Fibroblast of villous mesenchyme (primary cell): ENCODE measurements at places on chromosomes 2 and 18. TPM values are rescaled to one million over a fixed set of nuclear protein-coding genes. Genes with fewer than 3 reads are reported as not detected.
A peak's percentile ranks its signal among the peaks of the same experiment; 100 is the strongest.

- no peak for DNase-seq
Observed at GRCh38 chr2:121173112-121173511, 111.9 kb downstream of the TFCP2L1 start.

The SAG gene
- not detected in 2 replicates for total RNA-seq

The SH2D6 gene
- 0.43 TPM in 1 of 2 replicates, not detected in the other for total RNA-seq

DNA sequence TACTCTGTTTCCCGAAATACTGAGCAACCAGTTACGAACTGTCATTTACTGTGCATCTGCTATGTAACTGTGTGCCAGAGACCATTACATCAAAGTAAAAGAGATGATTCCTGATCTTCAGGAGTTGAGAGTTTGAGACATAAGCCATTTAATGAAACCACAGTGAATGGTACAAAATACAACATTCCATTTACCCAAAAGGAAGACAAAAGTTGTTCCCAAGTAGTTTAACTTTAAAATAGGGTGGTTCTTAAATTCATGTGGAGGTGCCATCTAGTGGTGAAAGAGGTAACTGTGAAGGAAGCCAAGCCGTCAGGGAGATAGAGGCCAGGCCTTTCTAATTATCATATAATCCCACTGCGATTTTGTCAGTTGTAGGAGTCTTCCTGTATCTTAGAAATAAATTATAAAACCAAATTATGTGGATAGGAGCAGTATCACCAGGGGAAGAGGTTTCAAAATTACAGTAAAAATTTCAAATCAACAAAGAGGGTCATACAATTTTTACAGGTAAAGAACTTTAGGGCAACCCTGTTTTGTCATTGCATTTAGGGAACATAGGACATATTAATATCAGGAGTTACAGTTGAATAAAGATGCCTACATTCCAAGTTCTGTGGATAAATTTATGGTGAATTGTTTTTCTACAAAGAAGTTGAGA, 67.7 kb downstream of the EPAS1 start:
- peak; percentile 83 for DNase-seq

DNA sequence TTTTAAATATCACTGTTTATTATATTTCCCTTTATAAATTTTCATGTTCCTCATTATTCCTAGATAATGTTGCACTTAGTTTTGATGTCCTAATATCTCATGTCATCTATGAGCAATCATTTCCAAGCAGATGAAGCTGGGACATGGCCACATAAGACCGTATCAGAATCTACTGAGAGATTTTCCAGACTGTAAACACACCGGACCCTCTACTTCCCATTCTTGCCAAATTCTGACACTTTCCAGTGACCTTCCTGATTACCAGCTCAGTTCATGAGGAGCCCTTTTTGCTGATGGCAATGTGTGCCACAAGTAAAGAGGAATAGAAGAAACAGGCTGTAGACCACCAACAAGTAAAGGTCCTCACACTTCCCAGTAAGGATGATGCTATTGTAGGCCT, 20.3 kb upstream of the PDE1A start:
- no peak for DNase-seq

The BMP10 gene
- not detected in 2 replicates for total RNA-seq

GRCh38 chr18:42801706-42802105, 313.8 kb downstream of the RIT2 start:
- peak; percentile 52 for DNase-seq

GRCh38 chr2:173146590-173146989, 70.9 kb downstream of the MAP3K20 start:
- DNase-seq = no peak

The ALPI gene
- total RNA-seq = not detected in 2 replicates

- DNase-seq = no peak
Observed at GRCh38 chr2:42556315-42556890, 12.0 kb upstream of the MTA3 start.

The SCTR gene
- not detected in 2 replicates for total RNA-seq

- no peak for DNase-seq
Observed at GRCh38 chr2:45897842-45898241, 246.4 kb downstream of the PRKCE start.

The PRKAG3 gene
- not detected in 2 replicates for total RNA-seq

DNA sequence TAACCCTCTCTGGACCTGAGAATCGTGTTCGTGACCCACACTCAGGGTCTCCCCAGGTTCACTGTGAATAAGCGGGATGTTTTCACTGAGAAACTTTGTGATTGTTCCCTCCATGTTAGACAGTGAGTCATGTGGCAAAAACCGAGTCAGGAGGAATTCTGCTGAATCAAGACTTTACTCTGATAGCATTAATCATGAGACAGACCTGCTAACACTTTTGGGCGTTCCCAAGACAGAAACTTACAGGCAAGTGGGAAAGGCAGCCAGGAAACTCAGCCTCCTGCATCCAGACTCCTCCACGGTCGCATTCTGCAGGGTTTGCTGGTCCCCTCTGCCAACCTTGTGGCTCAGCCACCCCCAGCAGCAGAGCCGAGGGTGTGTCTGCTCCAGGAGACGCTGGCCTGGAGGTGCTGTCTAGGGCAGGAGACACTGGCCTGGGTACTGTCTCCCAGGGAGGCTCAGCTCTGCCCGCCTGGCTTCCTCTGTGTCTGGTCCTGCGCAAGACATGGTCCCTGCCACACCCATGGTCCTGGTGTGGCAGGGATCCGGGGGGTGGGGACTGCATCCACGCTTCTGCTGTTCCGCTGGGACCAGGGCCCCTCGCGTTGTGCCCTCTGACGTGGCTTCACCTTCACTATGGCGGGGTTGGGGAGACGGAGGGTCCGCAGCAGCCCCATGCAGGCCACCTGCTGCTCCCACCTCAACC, 177.4 kb downstream of the TWIST2 start:
- DNase-seq = peak; percentile 46

DNA sequence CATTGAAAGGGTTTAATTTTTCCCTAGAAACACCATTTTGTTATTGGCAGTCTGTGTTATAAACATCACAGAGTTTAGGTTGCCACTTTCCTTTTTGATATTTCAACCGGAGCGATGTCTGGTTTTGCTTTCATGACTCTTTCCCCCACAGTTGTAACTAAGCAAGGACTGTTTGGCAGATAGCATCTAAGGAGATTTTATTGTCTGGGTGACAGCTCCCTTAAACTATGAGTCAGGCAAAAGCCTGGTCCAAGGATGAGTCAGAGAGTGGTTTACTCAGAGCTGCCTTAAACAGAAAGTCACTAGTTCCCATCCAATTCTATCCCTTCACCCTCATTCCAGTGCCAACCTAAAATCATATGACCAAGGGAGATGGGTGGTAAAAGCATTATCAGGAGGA, 341.6 kb upstream of the VWC2L start:
- peak; percentile 83 for DNase-seq

The MROH2A gene
- total RNA-seq = not detected in 2 replicates

GRCh38 chr2:224449212-224450147, 47.6 kb upstream of the FAM124B start:
- DNase-seq = peak; percentile 31

DNA sequence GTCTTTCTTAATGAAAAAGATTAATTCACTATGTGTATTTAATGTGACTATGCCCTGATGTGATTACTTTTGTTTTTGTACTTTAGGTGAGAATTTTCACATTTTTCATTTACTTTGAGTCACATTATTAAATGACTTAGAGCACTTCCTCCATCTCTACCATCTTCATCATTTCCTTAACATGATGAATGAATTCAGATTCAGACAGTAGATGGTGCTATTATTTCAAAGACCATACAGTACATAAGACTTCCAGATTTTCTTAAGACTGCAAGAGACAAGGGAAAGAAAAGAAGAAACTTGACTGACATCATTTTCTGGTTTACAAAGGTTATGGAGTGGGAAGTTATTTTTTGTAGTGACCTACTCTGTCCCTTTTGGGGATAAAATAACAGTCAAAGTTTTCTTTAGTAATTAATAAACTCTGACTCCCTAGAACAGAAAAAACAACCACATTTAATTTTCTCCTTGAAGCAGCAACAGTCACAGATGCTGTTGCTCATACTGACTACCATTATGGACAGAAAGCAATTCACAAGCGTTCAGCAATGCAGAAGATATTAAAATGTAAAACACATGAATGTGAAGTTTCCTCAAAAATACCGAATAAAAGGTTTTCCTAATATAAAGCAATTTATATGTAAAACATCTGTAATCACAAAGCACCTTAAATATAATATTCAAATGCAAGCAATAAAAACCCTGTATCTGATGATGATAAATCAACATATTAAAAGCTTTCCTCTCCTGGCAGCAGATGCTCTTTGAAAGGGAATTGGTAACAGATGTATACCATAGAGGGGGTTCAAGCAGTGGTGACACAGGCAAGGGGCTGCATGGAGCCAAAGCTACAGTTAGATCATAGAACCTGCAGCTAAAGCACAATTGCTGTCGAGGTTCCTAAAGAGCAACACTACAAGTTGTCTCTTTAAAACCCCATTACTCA, 1010.9 kb upstream of the NXPH2 start:
- DNase-seq = peak; percentile 3

DNA sequence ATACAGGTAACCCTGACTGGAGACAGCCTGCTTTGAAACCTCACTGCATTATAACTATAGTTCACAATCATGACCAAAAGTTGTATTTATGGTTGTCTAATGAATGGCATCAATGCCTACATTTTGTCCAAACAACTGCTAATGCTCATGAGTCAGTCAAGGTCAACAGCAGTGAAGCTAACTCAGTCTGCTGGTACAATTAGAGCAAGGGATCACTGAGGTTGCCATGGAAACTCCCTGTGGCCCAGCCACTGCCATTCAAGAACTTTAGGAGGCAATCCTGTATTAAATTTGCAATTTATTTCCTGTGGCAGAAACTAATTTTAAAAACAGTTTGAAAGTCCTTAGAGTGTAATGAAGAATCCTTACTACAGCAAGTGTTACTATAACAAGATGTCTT, 185.1 kb upstream of the SMAD7 start:
- DNase-seq = peak; percentile 18

DNA sequence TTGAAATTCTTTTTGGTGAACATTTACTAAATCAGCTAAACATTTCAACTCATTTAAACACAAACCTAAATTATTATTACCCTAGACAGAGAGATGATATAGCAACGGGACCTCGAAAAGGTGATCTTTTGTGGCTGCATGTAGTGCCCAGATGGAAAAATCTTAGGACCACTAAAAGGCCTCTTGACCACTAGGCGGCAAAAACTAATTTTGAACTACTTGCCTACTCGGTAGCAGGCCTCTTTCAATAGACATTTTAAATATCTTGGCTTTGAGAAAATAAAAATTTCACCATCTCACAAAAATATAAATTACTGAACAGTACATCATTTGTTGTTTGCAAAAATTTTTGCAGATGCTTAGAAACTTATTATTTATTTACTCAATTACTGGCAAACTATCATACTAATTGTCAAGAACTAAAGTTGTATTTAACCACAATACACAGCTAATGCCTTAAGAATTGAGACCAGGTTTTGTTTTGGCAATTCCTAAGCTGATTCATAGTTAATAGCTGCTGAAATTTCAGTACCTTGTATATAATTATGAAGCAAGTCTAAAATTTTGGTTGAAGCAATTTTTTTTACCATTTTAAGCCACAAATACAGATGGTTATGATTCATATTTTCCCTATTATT, 9.4 kb downstream of the COL3A1 start:
- DNase-seq = peak; percentile 66

- peak; percentile 19 for DNase-seq
Observed at GRCh38 chr18:29383311-29384273, 1206.7 kb upstream of the CDH2 start.
